CD4-positive, alpha-beta T cell (primary cell): ENCODE measurements at places on chromosomes 13 and 19. TPM values are rescaled to one million over a fixed set of nuclear protein-coding genes. Genes with fewer than 3 reads are reported as not detected.
A peak's percentile ranks its signal among the peaks of the same experiment; 100 is the strongest.

ZNF99 gene
- not detected for total RNA-seq

DNA sequence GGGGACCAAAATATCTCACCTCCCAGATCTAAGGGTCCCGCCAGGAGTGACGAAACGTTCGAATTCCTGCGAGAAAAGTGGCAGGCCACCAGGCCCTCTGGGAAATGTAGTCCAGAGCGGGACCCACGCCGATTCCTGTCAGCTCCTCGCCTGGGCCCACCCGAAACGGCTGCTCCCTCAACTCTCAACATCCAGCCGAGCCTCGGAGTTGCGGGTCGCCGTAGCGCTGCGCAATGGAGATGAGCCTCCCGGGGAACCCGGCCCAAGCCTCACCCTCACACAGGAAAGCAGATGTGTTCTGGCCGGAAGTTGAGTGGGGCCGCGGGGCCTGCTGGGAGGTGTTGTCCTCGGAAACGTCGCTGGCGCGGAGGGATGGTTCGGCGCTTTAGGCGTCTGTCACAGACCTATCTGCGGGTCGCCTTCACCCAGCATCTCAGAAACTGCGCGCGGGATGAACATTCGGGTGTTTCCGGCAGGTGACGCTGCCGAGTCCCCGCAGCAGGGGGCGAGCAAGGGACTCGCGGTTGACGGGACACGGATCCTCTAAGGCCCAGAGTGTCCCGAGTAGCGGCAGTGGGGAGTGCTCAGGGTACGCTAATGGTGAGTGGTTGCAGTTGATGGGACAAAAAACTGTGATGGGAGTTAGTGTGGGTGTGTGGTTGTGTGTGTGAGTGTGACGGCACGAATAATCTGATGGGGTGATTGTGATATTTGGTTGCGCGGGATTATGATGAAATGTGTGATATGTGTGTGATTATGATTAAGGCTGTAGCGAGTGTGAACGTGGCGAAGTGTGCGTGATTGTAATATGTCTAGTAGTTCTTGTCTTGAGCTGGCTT, at the start of the genes ZNF568 and ZNF829:
ZNF568 (plus strand) TSS at position 341 of the 839 bp plus-strand sequence. CDS start 6,439 bp downstream, outside the sequence.
ZNF829 (minus strand) TSS at position 300 of the 839 bp plus-strand sequence. CDS start 1,124 bp downstream, outside the sequence.
- peak within 1 kb of the TSS; percentile 89 for H3K27ac ChIP-seq
- no peaks in the 10 kb centered on the region for H3K27me3 ChIP-seq
- H3K4me1 ChIP-seq, result peaks cover 19% of the 10 kb centered on the region
- peak; percentile 96 for DNase-seq
- H3K36me3 ChIP-seq, result peaks cover 37% of the 10 kb centered on the region

GRCh38 chr19:19459073-19459472, 53.6 kb downstream of the GATAD2A start:
- H3K4me1 ChIP-seq, result peaks cover 83% of the 10 kb centered on the region
- peaks cover 13% of the 10 kb centered on the region for H3K36me3 ChIP-seq
- H3K27ac ChIP-seq, result peak overlapping the region; percentile 91
- H3K27me3 ChIP-seq, result no peaks in the 10 kb centered on the region
- no peak for DNase-seq
- peak overlapping the region; percentile 50 for H3K4me3 ChIP-seq

GRCh38 chr19:13154241-13154778, 4.1 kb downstream of the IER2 start:
- H3K4me3 ChIP-seq, result peak overlapping the region; percentile 83
- H3K27me3 ChIP-seq, result no peaks in the 10 kb centered on the region
- H3K27ac ChIP-seq, result peak overlapping the region; percentile 96
- peaks cover 11% of the 10 kb centered on the region for H3K36me3 ChIP-seq

DNA sequence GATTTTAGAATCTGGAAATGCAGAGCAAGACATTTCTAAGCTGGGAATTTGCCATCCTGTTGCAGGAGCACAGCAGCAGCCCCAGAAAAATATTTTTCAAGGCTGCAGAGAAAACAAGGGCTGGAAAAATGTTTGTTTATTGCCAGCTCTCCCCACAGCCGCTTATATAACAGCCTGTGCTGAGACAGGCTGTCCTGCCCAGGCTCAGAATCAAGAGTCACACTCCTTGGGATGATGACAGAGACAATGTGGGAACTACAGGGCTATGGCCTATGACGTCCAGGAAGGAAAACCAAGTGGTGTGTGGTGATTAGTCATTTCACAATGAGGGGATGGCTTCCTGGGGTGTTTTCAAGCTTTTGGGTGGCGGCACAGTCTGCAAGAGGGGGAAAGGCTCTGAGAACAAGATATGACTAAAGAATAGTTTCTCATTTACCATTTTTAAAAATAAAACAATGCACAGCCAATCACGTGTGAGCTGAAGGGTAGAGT, 136.3 kb upstream of the SERP2 start:
- DNase-seq, result no peak
- no peak overlapping the region for H3K27ac ChIP-seq
- no peaks in the 10 kb centered on the region for H3K27me3 ChIP-seq
- no peak overlapping the region for H3K4me3 ChIP-seq
